PC-9 (cell line): ENCODE measurements at places on chromosomes 5 and 9. TPM values are rescaled to one million over a fixed set of nuclear protein-coding genes. Genes with fewer than 3 reads are reported as not detected.

MLANA gene
- not detected in 2 replicates for total RNA-seq

MACIR gene
- total RNA-seq, result 21.0 and 28.4 TPM in 2 replicates

TEX48 gene
- total RNA-seq, result not detected in 2 replicates

GRCh38 chr9:95055851-95056551, 261.5 kb downstream of the FANCC start:
- DNase-seq, result no peak

GRCh38 chr5:99817796-99818195, 717.4 kb upstream of the FAM174A start:
- DNase-seq, result no peak

DNA sequence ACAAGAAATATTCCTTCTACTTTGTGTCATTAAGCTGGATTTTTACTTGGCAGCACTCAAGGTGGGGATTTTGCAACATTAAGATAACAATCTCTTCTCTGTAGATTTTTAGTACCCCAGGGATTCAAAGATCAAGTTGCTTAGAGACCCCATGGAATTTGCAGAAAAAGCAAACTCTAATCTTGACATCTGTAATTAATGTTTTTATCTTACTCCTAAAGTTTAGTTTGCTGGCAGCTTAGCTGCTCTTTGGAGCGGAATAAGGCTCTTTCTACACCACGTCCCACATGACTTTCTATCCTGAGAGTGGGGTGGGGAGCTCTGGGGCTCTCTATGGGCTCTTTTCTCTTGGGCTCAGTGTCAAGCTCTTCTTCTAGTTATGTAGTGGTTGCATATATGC, 21.7 kb upstream of the SPDL1 start:
- DNase-seq, result no peak

DNA sequence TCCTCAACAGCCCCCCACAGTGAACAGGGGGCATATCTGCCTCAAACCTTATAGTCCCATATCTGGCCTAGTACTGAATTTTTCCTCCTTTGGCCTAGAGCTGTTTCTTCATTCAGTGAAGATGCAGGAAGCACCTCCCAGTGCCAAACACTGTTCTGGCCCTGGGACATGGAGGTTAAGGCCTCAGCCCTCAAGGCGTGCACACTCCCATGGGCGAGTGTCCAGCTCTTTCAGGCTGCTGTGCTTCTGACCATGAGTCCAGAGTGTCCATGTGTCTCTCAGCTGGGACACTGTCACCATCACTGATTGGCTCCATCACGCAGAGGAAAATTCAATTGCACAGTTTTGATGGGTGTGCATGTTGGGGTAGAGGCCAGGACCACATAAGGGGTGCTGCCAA, 151.5 kb downstream of the PAX5 start:
- no peak for DNase-seq

GRCh38 chr5:136073714-136074529, 45.1 kb downstream of the TGFBI start:
- no peak for DNase-seq

DNA sequence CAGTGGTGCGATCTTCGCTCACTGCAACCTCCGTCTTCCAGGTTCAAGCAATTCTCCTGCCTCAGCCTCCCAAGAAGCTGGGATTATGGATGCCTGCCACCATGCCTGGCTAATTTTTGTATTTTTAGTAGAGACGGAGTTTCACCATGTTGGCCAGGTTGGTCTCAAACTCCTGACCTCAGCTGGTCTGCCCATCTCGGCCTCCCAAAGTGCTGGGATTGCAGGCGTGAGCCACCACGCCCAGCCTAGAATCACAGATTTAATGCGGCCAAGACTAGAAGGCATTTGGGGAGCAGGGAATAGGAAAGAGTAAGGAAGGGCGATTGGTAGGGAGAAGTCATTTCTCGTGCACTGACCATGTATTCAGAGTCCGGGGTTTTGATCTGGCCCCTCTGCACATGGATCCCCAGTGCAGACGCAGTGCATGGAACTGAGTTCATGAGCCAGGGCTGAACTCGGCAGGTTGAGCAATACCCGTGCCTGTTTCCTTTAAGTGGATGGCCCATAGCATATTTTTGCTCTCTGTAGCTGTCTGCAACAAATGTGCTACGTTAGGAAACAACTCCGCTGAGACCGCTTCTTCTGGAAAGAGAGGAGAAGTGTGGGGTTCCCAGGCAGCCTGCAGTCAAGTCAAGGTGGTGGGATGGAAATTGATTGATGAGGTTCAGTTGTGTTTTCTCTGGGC, 3.4 kb upstream of the HMCN2 start:
- no peak for DNase-seq

GRCh38 chr9:101264727-101265126, 120.1 kb downstream of the BAAT start:
- no peak for DNase-seq
